ENCODE measurements at places on chromosomes 16 and 17.

DNA sequence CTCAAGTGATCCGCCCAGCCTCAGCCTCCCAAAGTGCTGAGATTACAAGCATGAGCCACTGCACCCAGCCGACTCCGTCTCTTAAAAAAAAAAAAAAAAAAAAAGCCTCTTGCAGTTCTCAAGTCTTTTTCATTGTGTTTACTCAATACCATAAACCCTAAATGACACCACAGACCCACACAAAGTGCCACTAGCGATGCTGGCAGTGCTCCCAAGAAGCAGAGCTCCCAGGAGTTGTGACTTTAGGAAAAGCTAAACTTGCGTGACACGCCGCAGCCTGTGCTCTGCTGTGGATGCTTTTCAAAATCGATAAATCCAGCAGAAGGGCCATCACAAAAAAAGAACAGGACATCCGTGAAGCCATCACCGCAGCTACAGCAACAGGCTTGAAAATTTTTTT lies 114.7 kb downstream of the ANKRD11 start:
- no peak for DNase-seq

GRCh38 chr17:63442549-63443035 lies 3.5 kb downstream of the CYB561 start:
- DNase-seq = no peak

GRCh38 chr16:81008505-81008789 lies 1.4 kb downstream of the CENPN start:
- DNase-seq = no peak

DNA sequence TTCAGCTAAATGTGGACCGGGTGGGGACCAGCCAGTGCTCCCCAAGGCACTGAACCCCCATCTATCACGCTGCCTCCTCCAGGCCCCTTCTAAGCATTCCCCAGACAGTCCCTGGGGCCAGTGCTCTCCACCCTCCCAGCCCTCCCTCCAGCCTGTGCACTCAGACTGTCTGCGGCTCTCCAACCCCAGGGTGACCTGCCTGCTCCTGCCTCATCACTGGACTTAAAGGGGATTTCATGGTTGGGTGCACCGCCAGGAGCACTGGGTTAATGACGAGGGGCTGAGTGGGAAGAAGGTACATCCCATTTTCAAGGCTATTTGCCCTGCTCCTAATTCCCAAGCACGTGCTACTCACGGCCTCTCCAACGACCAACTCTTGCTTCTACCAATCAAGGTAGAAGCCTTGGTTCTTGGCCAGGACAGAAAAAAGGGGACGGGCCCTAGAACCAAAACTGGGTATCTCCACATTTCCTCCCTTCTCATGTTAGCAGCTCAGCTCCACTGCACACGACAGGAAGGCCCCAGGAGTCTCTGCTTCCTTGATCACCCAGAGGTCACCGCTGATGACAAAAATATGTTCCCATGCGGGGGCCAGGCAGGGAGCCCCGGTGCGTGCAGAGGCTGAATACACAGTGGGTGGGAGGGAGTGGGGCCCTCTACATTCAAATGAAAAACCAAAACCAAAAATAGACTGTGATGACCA lies 3.5 kb upstream of the ABR start:
- no peak for DNase-seq

DNA sequence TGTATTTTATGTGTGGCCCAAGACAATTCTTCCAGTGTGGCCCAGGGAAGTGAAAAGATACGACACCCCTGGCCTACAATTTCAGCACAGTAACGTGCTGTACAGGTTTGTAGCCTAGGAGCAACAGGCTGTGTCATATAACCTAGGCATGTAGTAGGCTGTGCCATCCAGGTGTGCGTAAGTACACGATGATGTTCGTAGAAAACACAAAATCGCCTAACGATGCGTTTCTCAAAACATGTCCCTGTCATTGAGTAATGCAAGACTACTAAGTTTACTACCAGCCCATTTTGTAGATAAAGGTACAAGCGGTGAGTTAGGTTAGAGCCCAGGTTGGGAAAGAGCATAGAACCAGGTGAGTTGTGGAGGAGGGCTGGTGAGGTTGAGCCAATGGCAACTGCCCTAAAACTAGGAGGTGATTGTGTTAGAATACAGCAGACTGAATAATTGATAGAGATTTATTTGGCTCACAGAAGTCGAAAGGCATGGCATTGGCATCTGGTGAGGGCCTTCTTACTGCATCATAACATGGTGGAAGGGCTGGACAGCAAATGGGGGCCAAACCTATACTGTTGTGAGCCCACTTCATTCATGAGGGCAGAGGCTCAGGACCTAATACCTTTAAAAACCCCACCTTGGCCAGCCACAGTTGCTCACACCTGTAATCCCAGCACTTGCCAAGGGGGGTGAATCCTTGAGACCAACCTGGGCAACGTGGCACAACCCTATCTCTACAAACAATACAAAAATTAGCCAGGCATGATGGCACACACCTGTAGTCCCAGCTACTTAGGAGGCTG lies 4.2 kb downstream of the EIF1 start:
- peak; percentile 43 for DNase-seq

DNA sequence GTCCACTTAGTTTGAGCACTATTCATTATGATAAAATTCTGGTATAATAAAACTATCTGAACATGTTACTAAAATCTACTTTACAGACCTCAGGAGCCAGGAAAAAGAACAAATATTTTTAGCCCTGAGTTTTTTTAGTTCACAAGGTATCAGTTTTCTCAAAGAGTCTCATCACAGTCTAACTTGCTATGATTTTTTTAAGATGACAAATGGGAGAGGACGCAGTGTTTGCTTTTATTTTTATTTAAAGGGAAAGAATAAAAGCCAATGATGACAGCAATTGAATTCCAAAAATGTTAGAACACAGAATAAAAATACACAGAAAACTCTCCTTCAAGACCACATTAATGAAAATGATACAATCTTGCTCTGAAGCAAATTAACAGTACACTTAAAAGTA lies 7.4 kb downstream of the MED13 start:
- no peak for DNase-seq

DNA sequence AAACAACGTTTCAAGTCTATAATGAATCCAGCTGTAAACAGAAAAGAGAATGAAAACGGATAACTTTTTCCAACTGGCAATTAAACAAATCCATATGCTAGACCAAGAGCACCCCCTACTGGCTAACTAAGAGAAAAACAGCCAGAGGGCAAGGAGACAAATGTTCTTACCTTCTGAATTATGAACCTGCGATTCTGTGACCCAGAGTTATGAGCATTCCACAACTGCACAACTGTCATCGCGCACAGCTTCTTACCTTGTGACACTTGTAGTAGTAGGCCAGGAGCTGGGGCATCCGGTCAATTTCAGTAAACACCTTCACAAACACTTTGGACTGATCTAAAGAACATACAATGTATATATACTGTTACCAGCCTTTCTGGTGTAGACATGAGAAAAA lies 18.6 kb downstream of the COG7 start:
- peak; percentile 85 for DNase-seq

DNA sequence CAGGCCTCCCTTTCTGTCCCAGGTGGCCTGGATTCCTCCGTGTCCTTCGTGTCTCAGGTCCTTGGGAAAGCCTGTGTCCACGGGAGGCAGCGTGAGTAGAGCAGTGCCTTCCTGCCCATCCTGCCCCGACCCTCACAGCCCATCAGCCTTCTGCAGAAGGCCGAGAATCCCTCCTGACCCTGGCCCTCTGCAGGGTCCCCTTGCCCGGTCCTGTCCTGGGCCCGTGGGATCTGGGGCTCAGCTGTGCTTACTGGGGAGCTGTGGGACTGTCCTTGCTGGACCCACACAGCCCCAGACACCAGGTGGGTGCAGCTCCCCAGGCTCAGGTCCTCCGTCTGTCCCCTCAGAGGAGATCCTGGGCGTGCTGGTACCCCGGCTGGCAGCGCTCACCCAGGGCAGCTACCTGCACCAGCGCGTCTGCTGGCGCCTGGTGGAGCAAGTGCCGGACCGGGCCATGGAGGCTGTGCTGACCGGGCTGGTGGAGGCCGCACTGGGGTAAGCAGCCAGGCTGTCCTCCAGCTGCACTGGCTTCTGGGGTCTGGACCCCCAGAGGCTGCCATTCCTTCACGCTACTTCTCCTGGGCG lies 3.9 kb downstream of the TELO2 start:
- no peak for DNase-seq

Data from cardiac fibroblast (primary cell).